Natural killer cell (primary cell): ENCODE measurements at places on chromosomes 13 and 19.

DNA sequence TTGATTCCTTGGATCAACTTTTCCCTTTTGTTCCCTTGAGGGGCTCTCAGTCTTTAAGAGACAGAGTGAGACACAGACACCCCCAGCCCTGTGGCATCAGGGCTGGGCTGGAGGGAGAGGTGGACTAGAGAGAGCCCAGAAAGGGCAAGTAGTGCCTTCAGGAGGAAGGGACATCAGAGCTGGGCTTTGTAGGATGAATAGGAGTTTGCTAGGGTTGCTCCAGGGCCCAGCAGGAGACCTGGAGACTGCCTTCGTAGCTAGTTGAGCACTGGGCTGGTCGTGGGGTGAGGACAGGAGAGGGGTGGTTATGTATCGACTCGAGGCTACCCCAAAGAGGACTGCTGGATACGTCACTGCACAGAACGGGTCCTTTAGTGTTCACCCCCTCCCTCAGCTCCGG is 5.4 kb downstream of the MAP1S start:
- no peak overlapping the region for H3K27ac ChIP-seq
- peaks cover 50% of the 10 kb centered on the region for H3K36me3 ChIP-seq
- DNase-seq, result no peak
- no peaks in the 10 kb centered on the region for H3K27me3 ChIP-seq
- H3K4me1 ChIP-seq, result peaks cover 28% of the 10 kb centered on the region

GRCh38 chr13:21134475-21134874 is 41.9 kb downstream of the SKA3 start:
- no peak overlapping the region for H3K4me3 ChIP-seq
- no peak overlapping the region for H3K27ac ChIP-seq
- no peaks in the 10 kb centered on the region for H3K36me3 ChIP-seq
- peaks cover 10% of the 10 kb centered on the region for H3K4me1 ChIP-seq

- H3K27me3 ChIP-seq, result no peaks in the 10 kb centered on the region
- H3K4me1 ChIP-seq, result peaks cover 7% of the 10 kb centered on the region
- no peak overlapping the region for H3K4me3 ChIP-seq
- peaks cover 4% of the 10 kb centered on the region for H3K36me3 ChIP-seq
- DNase-seq, result no peak
Observed at GRCh38 chr19:55345818-55346724, 6.4 kb downstream of the KMT5C start.

DNA sequence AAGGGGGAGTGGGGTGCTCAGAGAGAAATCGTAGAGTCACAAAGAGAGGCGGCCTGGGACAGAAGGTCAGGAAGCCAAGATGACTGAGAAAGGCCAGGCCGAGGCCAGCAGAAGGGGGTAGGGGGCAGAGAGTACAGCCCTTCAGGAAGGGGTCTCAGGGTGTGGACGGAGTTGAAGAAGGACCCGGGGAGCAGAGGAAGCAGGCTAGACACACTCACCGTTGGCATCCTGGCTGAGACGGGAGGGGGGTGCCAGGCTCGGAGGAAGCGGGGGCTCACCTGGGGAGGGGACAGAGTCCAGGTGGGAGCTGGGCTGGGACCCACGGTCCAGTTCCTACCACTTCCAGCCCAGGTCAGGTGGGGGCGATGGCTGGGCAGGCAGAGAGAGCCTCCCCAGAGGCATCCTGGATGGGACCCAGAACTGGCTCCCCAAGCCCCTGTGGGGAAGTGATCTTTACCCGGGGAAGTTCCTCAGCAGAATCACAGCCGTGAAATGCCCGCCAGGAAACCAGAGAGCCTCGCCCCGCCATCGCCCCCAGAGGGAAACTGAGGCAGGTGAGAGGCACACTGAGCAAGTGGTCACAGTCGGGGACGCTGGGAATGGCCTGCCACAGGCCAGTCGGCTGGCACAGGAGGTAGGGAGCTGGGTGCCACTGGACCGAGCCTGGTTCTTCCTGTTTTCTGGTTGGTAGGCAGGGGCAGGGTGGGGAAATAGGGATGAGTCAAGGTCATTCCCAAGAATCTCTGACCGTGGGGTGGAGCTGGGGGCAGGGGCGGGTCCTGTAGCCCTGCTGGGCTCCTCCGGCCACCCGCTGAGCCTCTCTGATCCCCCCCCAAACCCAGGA is 1.4 kb downstream of the MATK start:
- H3K27ac ChIP-seq, result peak overlapping the region; percentile 73
- peaks cover 70% of the 10 kb centered on the region for H3K4me1 ChIP-seq
- peaks cover 35% of the 10 kb centered on the region for H3K36me3 ChIP-seq
- no peaks in the 10 kb centered on the region for H3K27me3 ChIP-seq
- peak overlapping the region; percentile 90 for H3K4me3 ChIP-seq
- DNase-seq, result peak; percentile 20

DNA sequence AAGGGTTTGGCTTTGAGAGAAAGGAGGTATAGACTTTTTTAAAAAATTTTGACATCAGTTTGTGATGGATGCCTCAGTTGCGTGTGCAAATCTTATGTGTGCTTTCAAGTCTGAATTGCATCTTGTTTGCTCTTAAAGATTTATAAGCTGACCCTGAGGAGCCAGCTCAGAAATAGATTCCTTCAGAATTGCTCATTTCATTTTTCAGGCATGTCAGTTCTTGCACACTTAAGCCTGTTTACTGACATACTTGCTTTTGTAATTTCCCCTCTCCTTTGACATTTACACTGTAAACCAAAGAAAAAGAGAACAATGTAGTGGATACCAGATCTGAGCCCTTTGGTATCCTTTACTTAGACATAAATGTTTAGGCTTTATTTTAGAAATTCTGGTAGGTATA is 87.6 kb downstream of the RNF17 start:
- no peak overlapping the region for H3K27ac ChIP-seq
- no peak overlapping the region for H3K4me3 ChIP-seq
- H3K27me3 ChIP-seq, result no peaks in the 10 kb centered on the region
- H3K4me1 ChIP-seq, result no peaks in the 10 kb centered on the region
- H3K36me3 ChIP-seq, result no peaks in the 10 kb centered on the region
- DNase-seq, result no peak

DNA sequence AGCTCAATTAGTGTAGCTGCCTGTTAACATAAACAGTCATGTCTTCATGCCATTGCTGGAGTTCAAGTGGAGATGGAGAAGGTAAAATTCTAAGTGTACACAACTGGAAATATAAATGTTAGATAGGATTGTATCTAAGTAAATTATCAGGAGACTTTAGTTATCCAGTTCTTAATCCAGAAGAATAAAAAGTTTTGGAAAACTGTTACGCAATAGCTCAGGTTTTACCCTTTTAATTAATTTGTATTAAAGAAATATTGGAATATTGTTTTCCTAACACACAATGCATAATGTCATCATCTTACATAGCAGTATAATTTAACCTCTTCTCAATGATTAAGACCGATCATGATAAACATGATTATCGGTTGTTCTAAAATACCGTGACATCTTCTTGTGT is 2.8 kb downstream of the SLC10A2 start:
- no peaks in the 10 kb centered on the region for H3K27me3 ChIP-seq
- no peak overlapping the region for H3K27ac ChIP-seq
- H3K4me1 ChIP-seq, result no peaks in the 10 kb centered on the region

GRCh38 chr19:46181388-46181779 is 33.3 kb downstream of the IGFL2 start:
- DNase-seq, result no peak
- H3K27me3 ChIP-seq, result peaks cover 5% of the 10 kb centered on the region
- no peak overlapping the region for H3K4me3 ChIP-seq
- H3K4me1 ChIP-seq, result no peaks in the 10 kb centered on the region
- no peaks in the 10 kb centered on the region for H3K36me3 ChIP-seq

DNA sequence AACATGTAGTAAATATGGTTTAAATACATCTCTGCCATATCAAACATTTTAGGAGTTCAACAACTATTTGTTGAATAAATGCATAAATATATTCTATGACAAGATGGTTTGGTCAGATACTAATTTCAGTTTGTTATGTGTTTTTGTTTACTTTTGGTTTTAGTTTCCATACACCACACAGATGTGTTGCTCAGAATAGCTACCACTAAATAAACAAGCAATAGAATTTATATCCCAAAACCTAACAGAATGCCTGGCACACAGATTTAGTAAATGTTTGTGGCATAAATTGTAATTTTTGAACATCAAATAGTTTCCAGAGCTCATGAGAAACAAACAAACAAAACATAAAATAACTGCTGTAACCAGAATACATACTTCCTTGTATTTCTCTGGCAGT is 126.8 kb upstream of the ATXN8OS start:
- no peaks in the 10 kb centered on the region for H3K36me3 ChIP-seq
- H3K4me1 ChIP-seq, result no peaks in the 10 kb centered on the region
- no peaks in the 10 kb centered on the region for H3K27me3 ChIP-seq
- H3K27ac ChIP-seq, result no peak overlapping the region
- no peak for DNase-seq

DNA sequence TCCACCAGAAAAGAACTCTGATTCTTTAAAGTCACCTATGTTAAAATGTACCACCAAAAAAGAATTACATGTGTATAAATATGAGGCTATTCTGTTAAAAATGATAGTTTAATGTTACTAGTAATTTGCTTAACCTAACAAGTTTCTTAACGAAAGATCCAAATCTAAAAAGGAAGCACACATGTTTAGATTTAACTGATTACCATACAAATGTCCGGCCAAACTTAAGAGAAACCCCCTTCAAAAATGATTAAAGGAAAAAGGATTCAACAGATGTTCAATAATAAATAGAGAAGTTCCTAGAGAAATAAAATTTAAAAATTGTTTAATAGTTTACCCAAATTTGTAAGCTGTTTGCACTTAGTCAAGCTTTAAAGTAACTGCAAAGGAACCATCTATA is 5.0 kb upstream of the ZNF69 start:
- no peak overlapping the region for H3K27ac ChIP-seq
- peaks cover 9% of the 10 kb centered on the region for H3K4me1 ChIP-seq
- H3K36me3 ChIP-seq, result no peaks in the 10 kb centered on the region
- H3K4me3 ChIP-seq, result no peak overlapping the region

- H3K4me1 ChIP-seq, result no peaks in the 10 kb centered on the region
- H3K27ac ChIP-seq, result no peak overlapping the region
- no peak for DNase-seq
- no peaks in the 10 kb centered on the region for H3K27me3 ChIP-seq
Observed at GRCh38 chr13:35804901-35805300, 326.3 kb downstream of the DCLK1 start.

DNA sequence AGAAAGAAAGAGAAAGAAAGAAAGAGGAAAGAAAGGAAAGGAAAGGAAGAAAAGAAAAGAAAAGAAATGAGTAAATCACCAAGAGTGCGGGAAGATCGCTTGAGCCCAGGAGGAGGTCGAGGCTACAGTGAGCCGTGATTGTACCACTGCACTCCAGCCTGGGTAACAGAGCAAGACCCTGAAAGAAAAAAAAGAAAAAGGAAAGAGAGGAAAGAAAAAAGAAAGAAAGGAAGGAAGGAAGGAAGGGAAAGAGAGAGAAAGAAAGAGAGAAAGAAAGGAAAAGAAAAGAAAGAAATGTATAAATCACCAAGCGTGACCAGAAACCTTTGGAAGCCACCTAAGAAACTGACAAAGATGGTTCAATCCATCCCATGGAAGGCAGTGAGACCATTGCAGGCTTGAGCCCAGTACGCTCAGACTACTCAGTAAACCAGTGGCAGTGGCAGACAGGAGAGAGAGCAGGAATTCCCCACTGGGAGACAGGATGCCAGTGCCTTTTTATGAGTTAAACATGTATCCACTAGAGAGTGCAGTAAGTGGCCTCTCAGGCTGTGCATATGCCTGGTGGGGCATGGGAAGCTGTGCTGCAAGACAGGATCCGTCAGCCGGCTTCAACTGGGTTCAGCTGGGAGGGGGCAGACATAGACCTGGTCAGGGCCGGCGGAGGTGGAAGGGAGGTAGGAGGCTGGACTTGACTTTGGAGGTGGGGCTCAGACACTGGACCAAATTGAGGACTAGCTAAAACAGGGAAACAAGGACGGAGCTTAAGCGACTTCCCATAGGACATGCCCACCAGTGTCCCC is 4.8 kb downstream of the GPR42 start:
- no peak overlapping the region for H3K27ac ChIP-seq
- H3K4me3 ChIP-seq, result no peak overlapping the region
- no peaks in the 10 kb centered on the region for H3K4me1 ChIP-seq
- H3K36me3 ChIP-seq, result no peaks in the 10 kb centered on the region
- H3K27me3 ChIP-seq, result no peaks in the 10 kb centered on the region

DNA sequence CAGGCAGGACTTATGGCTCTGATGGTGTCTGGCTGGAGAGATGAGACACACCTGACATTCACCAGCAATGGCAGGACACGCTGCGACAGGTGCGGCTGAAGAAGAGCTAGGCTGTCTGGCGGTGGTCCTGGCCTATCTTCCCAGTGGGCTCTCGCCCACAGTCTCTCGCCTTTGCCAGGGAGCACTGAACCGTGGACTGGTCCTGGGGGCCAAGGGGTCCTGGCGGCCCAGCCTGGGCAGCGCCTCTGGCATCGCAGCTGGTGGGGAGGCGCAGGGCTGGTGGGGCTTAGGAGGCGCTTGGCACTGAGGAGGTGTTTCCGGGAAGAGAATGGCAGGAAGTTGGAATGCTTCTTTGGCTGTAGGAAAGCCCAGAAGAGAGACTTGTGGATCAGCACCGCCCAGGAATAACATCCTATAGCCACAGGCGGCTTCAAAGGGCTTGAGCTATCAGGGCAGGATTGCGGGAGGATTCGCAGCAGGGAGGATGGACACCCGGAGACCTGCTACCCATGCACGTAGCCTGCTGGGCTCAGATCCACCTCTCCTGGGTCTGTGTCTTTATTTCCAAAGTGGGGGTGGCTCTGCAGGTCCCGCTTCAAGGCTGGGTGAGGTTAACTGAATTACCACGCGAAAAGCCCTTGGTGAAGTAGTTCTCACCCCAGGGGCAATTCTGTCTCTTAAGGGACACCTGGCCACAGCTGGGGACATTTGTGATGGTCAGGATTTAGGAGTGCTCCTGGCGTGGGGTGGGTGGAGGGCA is 14.6 kb downstream of the KDM4B start:
- H3K4me3 ChIP-seq, result no peak overlapping the region
- no peaks in the 10 kb centered on the region for H3K36me3 ChIP-seq
- no peak for DNase-seq

- no peaks in the 10 kb centered on the region for H3K4me1 ChIP-seq
- H3K27ac ChIP-seq, result no peak overlapping the region
- H3K36me3 ChIP-seq, result peaks cover 9% of the 10 kb centered on the region
- no peak for DNase-seq
- H3K27me3 ChIP-seq, result no peaks in the 10 kb centered on the region
- no peak overlapping the region for H3K4me3 ChIP-seq
Observed at GRCh38 chr13:100528353-100528752, 60.2 kb downstream of the GGACT start.

GRCh38 chr19:37977992-37978391 is 71.0 kb downstream of the SIPA1L3 start:
- H3K36me3 ChIP-seq, result no peaks in the 10 kb centered on the region
- peaks cover 25% of the 10 kb centered on the region for H3K4me1 ChIP-seq
- H3K4me3 ChIP-seq, result no peak overlapping the region

GRCh38 chr13:25632166-25632888 is 260.6 kb downstream of the ATP8A2 start:
- H3K36me3 ChIP-seq, result no peaks in the 10 kb centered on the region
- no peak overlapping the region for H3K4me3 ChIP-seq
- H3K4me1 ChIP-seq, result no peaks in the 10 kb centered on the region
- peaks cover 2% of the 10 kb centered on the region for H3K27me3 ChIP-seq
- H3K27ac ChIP-seq, result no peak overlapping the region
- no peak for DNase-seq

GRCh38 chr13:113172419-113172926 is 14.0 kb downstream of the PROZ start:
- H3K27me3 ChIP-seq, result no peaks in the 10 kb centered on the region
- no peak overlapping the region for H3K4me3 ChIP-seq
- H3K27ac ChIP-seq, result no peak overlapping the region
- no peak for DNase-seq
- peaks cover 40% of the 10 kb centered on the region for H3K4me1 ChIP-seq

- H3K36me3 ChIP-seq, result no peaks in the 10 kb centered on the region
- no peaks in the 10 kb centered on the region for H3K27me3 ChIP-seq
- no peak overlapping the region for H3K27ac ChIP-seq
- no peaks in the 10 kb centered on the region for H3K4me1 ChIP-seq
Observed at GRCh38 chr19:5993648-5994358, 15.9 kb upstream of the RANBP3 start.
